ENCODE measurements at places on chromosomes 3 and 15.
A peak's percentile ranks its signal among the peaks of the same experiment; 100 is the strongest.

DNA sequence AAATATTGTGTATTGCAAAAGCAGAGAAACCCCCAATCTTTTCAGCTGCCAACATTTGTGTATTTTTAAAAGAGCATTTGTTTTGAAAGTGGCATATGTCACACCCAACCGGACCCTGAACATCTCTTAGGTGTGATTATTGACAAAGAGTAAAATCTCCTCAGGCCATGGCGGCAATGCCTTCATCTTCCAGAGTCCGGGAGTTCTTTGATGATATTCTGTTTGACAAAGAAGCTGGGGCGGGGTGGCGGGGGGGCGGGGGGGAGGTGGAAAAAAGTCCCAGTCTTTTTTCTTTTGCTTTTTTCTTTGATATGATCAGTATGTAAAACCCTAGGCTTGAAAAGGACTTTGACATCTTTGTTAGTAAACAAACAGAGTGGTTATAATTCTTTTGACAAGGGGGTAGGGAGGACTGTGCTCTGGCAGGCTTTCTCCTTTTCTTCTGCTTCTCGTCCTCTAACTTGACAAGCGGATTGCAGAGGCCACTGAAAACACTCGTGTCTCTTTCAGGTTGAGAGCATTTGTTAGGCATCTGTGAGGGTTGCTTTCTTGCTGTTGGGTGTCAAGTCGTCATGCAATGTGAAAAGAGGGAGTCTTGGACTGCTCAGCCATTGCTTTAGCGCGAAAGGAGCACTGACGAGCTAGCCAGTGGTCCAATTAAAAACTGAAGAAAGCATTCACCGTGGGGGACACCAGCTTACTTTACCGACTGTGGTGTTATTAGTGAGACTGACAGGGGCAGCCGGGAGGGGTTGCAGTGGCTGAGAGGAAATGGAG lies 243.2 kb downstream of the NSUN3 start:
- peak; percentile 3 for DNase-seq

DNA sequence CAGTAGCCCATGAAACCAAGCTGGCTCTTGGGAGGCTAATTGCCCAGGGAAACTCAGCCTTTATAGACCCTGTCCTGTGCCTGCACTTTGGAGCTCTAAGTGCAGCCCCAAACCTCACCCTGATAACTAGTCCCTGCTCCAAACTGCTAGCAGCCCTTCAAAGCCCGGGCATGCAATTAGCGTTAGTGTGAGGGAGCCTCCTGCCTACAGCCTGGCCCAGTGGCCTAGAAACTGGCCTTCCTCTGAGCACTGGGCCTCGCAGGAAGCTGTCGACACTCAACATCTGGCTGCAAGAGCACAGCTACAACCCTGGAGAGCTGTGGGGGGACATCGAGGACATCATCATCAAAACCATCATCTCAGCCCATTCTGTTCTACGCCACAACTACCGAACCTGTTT lies 7.7 kb upstream of the NGRN start:
- DNase-seq, result no peak

- DNase-seq, result no peak
Observed at GRCh38 chr15:99677540-99678134, 55.6 kb downstream of the LYSMD4 start.

GRCh38 chr3:108301695-108302404 lies 5.5 kb downstream of the HHLA2 start:
- DNase-seq, result no peak

- DNase-seq, result no peak
Observed at GRCh38 chr3:29922992-29923746, 642.3 kb downstream of the RBMS3 start.

DNA sequence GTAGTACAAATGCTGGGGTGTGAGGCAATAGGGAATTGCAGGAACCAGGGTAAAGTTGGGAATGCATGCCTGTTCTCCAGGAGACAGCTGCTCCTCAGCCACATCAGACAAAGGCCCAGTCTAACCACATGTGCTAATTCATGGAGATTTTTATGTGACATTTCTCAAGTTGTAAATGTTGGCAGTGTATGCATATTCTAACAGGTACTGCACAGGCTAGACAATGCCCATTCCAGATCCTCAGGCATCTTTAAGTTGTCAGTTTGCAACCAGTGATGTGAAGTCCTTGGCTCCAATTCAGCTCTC lies 84.9 kb downstream of the EEFSEC start:
- DNase-seq, result peak; percentile 16

- DNase-seq, result no peak
Observed at GRCh38 chr15:35546511-35547381, 781 bp upstream of the DPH6 start.

- no peak for DNase-seq
Observed at GRCh38 chr3:100725935-100726513, 16.7 kb downstream of the TFG start.

DNA sequence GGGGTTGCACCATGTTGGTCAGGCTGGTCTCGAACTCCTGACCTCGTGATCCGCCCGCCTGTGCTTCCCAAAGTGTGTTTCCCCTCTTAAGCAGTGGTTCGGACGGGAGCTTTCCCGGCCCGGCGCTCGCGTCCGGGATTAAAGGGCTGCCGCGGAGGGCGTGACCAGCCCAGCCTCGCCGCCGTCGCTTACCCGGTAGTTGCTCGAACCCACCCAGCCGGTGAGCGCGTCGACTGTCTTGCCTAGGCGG lies 513 bp downstream of the CLASP2 start:
- DNase-seq, result no peak

DNA sequence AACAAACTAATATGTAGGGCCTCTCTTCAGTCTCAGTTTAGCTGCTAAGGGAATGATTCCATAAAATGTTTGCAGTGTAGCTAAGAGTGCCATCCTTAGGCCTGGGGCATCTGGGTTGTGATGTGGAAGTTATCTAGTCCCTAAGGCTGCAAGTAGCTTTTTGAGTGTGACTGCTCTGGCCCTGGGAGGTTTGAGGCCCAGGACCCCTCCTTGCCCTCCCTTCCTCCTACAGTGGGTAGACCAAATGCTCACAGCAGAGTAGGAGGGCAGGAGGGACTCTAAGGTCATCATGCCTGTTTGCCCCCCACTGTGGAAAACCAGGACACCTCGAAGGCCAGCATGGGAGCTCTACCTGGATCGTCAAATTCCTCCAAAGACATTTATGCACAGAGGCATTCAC lies 115.0 kb downstream of the EPHB1 start:
- no peak for DNase-seq

GRCh38 chr15:41258750-41259471 lies 27.8 kb downstream of the CHP1 start:
- DNase-seq, result no peak

GRCh38 chr3:53045518-53046170 lies at the start of gene SFMBT1:
Gene SFMBT1, minus strand, starts transcription at chr3:53046073. Its CDS starts 76,945 bp downstream, at chr3:52969128.
- DNase-seq, result peak; percentile 75

DNA sequence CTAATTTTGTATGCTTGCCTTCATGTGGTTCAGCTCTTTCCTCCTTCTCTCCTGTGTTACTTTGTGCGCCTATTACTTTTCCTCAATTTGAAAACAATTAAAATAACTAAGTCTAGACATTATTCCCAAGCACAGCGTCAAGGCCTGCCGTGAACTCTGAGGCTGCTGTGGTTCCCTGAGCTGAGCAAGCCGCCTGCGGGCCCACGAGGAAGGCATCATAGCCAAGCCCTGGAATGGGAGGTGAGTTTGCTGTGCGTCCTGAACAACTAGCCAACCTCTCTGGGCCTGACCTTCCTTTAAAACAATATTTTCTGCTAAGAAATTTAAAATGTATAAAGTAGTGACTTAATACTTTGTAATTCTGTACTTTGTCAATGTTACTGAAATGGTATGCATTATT lies 327.2 kb downstream of the OCA2 start:
- DNase-seq, result no peak

DNA sequence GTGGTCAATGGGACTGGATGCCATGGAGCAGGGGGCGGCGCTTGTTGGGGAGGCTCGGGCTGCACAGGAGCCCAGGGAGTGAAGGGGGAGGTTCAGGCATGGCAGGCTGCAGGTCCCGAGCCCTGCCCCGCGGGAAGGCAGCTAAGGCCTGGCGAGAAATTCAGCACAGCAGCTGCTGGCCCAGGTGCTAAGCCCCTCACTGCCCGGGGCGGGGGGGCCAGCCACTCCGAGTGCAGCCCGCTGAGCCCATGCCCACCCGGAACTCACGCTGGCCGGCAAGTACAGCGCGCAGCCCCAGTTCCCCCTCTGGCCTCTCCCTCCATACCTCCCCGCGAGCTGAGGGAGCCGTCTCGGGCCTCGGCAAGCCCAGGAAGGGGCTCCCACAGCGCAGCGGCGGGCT lies 11.3 kb downstream of the KLHDC8B start:
- DNase-seq, result no peak

GRCh38 chr15:85702321-85703101 lies 92.2 kb downstream of the KLHL25 start:
- DNase-seq, result no peak

DNA sequence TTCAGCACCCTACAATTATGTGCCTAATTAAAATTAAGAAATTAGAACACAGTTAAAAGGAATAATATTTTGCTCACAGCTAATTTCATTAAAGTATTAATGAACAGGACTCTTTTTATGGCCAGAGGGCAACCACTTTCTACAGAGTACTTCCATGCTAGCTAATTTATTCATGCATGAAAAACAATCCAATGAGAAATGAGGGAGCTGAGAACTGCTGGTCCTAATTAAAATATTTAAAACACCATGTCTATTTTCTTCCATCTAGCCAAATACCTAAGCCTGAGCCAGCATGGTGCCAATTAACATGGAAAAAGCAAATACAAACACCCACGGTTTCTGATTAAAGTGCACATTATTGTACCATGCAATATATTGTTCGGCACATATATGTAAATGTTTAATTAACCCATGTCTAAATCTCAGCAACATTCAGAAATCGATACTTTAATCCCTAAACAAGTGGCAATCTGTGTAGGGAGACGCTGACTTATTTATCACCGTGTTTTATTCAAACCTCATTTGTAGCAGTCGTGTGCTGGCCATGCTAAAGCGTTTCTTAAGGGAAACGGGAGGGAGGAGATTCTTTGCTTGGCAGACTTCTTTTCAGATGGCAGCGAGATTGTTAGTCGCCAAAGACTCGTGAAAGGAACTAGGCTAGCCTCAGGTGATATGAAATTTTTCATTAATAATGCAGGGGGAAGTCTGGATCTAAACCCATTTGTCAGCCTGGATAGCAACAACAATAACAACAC lies 193.5 kb downstream of the ANXA2 start:
- peak; percentile 94 for DNase-seq

GRCh38 chr15:35141743-35142471 lies 56.8 kb upstream of the NANOGP8 start:
- no peak for DNase-seq

- no peak for DNase-seq
Observed at GRCh38 chr3:195803289-195803908, 8.3 kb downstream of the MUC4 start.

DNA sequence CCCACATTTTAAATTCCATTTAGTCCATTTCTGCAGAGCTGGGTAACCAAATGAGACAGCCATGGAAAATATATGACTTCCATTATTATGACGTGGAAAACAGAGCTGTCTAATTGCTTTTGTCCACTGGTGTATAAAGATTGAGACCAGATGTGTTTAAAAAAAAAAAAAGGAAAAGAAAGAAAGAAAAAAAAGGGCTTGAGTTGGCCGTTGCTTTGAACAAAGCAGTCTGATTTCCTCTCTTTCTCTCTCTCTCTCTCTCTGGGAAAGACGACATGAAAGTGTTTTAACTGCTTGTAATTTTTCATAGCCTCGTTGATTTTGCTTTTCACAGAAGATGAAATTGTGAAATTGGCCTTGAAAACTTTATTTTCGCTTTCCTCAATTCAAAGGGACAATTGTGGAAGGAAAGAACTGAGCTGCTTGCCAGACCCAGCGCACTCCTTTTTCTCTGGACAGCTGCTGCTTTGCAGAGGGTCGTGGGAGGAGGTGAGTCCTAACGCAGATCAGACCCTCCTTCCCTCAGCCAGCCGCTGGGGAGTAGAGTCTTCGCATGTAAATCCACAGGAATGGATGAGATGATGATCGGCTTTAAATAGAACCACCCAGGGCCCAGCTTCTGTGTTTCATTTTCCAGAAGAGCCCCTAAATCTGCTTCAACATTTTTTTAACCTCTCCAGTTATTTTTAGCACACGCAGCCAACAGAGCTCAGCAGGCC lies 42.8 kb upstream of the UBE2E1 start:
- no peak for DNase-seq

- no peak for DNase-seq
Observed at GRCh38 chr3:134792700-134793099, 2.4 kb upstream of the EPHB1 start.

- peak; percentile 24 for DNase-seq
Observed at GRCh38 chr3:13782501-13782900, 97.4 kb downstream of the WNT7A start.

GRCh38 chr3:189792046-189792929 lies 161.1 kb downstream of the TP63 start:
- DNase-seq, result peak; percentile 8

GRCh38 chr3:17261627-17262369 lies 377.0 kb downstream of the PLCL2 start:
- DNase-seq, result peak; percentile 56

DNA sequence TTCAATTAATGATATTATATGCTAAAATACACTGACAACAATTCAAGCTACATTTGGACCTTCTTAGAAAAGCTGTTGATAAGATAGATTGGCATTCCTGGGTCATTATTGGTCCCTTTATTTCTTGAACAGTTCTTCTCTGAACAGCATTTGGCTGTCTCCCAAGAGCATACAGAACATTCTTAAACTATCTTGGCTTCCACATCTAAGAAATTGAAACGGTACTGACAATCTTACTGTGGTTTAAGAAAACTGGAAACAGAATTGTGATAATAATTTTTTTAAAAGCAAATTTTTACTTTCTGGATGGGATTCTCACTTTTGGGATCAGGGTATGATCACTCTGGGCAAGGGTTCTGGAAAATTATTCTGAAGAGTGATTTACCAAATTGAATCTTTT lies 161.7 kb upstream of the ZNF385D start:
- DNase-seq, result no peak

GRCh38 chr3:46463120-46463867 lies 1.4 kb downstream of the LTF start:
- DNase-seq, result no peak

GRCh38 chr3:48738926-48739616 lies 22.1 kb upstream of the IP6K2 start:
- no peak for DNase-seq

GRCh38 chr3:97430601-97431000 lies 334.0 kb upstream of the ARL6 start:
- DNase-seq, result peak; percentile 85

GRCh38 chr15:80834906-80835305 lies 55.7 kb downstream of the CEMIP start:
- no peak for DNase-seq

- DNase-seq, result no peak
Observed at GRCh38 chr3:69842351-69842750, 103.1 kb downstream of the MITF start.
